Globus pallidus (tissue), 1 donor: ENCODE measurements at places on chromosomes 2 and 18.

DNA sequence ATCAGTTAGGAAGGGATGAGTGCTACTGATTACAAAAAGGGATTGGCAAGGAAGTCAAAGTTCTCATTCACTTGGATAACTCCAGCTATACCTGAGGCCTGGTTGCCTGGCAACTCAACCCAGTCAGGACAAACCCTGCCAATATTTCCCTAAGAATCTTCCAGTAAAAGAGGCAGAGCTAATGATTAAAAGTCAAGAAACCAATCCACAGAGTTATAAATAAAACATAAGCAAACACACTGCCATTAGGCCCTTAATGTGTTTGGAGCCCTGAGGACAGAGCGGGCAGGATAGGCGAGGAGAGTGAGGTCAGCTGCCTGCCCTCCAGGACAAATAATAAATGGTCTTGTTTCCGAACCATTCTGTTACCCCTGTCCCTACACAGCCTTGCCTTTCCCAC lies 215.6 kb upstream of the NABP1 start:
- DNase-seq: no peak

DNA sequence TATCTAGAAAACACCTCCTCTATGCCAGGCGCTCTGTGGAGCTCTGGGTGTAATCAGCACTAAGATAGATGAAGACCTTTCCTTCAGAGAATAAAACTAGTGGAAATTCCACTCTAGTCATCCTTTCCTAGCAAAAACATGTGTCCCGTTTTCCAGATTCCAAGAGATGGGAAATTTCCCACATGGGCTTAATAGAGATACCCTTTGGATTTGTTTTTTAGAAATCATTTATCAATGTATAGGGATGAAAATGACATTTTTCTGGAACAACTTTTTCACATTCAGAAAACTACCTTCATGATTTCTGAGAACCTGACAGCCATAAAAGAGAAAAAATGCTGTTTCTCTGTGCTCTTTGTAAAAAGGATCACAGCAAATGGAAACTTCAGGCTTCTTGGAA lies 152.1 kb downstream of the NCKAP5 start:
- DNase-seq: no peak

DNA sequence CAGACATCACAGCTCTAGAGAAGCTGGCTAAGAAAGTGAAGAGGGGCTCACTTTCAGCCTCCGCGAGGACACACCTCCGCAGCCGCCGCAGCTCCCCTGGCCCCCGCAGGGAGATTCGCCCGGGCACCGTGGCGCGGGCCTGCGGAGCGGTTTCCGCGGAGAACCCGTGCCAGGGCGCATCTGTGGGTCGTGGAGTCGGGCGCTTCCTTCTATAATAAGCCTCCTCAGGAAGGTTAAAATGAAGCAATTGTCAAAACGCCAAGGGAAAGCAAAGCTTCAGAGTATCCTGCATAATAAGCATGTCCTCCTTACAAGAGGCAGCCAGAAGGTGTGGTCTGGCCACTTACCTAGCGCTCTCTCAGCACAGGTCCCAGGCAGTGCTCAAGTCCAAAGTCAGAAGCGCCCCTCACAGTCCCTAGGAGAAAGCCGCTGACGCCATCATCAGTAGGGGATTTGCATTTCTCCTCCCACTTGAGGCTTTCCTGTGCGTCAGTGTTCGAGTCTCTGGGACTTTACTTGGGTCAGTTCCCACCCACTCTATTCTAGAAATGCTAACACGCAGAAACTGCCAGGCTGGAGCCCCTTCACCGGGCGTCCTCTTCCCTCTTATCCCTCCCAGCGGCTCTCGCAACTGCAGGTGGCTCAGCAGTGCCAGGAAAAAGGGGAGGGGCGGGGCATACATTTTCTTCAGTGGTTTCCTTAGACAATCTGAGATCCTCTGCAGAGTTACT lies at the start of gene STAT4:
Gene STAT4 (minus strand): TSS at position 395 of the 731 bp plus-strand sequence. CDS start 2,791 bp downstream, outside the sequence.
- DNase-seq: no peak

- DNase-seq: no peak
Observed at GRCh38 chr2:141565597-141565996, 565.2 kb downstream of the LRP1B start.

DNA sequence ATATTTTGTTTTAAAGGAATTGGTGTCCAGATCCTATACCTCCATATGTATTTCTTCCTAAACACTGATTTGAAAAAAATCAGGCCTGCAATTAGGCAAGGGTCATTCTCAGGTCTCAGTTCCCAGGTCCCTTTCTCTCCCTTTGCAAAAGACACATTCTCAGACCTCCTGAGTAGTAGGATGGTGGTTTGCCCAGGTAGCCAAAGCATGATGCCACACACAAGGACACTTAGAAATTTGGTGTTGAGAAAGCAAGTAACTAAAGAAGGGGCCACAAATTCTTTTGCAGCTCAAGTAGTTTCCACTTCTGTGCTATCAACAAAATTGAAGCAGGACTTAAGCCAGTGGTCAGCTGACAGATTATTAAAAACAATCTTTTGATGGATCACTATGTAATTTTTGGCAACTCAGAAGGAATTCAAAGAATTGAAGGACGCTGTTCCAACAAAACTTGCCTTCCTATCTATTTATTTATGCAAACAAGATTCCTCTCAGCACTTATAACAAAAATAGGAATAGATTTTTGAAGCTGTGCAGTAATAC lies 6.6 kb upstream of the MYO5B start:
- no peak for DNase-seq

GRCh38 chr2:176471949-176472348 lies 202.7 kb downstream of the MTX2 start:
- DNase-seq: no peak
